NCI-H2029 treated with DMSO at 0.1 percent for 48 hours (cell line): ENCODE measurements at places on chromosomes 3 and 15.
A peak's percentile ranks its signal among the peaks of the same experiment; 100 is the strongest.

- no peak for DNase-seq
Measured at GRCh38 chr3:16865335-16865734, 19.4 kb upstream of the PLCL2 start.

- peak; percentile 33 for DNase-seq
Measured at GRCh38 chr3:66483006-66483405, 17.8 kb downstream of the LRIG1 start.

DNA sequence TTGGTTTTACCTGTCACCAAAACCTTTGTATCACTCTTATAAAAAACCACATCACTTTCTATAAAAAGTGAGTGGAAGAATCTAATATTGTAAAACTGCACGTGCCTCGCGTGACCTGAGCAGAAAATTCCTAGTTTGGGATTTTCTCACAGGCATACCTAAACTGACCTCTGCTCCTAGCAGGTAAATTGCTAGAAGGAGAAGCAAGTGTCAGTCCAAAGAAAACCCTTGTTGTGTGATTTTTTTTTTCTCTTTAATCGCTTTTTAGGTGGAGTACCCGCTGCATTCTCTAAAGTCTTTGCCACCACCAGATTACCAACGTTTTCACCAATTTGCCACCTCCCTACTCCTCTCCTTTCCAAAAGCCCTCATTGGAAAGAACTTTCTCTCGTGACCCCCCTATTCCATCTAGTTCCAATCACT is 534 bp upstream of the UBE2E1 start:
- no peak for DNase-seq

GRCh38 chr3:25043177-25043576 is 384.9 kb upstream of the RARB start:
- no peak for DNase-seq

- no peak for DNase-seq
Measured at GRCh38 chr15:69498987-69499386, 46.4 kb downstream of the RPLP1 start.

DNA sequence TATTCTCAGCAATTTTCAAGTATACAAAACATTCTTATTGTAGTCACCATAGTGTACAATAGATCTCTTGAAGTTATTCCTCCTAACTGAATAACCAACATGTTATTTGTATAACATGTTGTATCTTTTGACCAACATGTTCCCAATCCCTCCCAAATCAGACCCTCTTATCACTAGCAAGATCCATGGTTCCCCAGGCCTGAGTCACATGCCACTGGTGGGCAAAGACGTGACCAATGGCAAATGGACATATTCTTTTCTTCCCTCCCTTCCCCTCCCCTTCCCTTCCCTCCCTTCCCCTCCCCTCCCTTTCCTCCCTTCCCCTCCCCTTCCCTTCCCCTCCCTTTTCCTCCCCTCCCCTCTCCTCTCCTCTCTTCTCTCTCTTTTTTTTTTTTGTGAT is 45.4 kb downstream of the AMOTL2 start:
- no peak for DNase-seq

DNA sequence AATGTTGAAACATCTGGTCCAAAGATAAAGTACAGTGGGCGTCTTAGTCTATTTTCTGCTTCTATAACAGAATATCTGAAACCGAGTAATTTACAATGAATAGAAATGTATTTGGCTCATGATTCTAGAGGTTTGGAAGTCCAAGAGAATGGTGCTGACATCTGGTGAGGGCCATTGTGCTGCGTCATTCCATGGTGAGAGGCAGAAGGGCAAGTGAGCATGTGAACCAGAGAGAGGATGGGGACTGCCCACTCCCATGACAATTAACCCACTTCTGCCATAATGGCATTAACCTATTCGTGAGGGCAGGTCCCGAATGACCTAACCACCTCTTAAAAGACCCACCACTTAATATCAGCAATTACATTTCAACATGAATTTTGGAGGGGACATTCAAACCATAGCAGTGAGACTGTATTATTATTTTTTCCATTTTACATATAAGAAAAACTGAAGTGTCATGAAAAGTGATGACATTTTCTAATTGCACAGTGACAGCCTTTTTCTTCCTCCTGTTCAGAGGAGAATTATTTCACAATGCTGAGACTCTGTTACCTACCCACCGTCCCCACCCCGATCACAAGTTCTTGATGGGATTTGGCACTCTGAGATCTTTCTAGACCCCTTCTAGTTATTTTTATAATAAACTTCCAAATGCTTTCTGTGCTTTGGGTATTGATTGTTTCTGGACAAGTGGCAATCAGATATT is 238.8 kb downstream of the RPLP1 start:
- no peak for DNase-seq

DNA sequence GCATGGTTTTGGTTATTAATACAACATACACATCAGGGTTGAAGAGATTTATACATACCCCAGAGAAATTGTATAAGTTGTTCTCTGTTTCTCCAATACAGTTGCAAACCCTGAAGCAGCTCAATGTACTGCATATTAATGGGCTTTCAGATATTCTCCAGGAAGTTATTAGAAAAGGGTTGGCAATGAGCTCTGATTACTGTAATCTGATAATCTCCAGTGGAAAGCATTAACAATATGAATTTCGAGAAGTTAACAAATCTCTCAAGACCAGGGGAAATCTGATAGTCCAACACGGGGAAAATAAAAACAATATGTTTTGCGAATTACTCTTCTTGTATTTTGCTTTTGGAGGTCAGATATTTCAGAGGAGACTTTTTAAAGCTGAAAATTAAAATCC is 950.1 kb downstream of the TBL1XR1 start:
- no peak for DNase-seq

GRCh38 chr3:113275929-113276750 is 64.8 kb downstream of the BOC start:
- peak; percentile 79 for DNase-seq

DNA sequence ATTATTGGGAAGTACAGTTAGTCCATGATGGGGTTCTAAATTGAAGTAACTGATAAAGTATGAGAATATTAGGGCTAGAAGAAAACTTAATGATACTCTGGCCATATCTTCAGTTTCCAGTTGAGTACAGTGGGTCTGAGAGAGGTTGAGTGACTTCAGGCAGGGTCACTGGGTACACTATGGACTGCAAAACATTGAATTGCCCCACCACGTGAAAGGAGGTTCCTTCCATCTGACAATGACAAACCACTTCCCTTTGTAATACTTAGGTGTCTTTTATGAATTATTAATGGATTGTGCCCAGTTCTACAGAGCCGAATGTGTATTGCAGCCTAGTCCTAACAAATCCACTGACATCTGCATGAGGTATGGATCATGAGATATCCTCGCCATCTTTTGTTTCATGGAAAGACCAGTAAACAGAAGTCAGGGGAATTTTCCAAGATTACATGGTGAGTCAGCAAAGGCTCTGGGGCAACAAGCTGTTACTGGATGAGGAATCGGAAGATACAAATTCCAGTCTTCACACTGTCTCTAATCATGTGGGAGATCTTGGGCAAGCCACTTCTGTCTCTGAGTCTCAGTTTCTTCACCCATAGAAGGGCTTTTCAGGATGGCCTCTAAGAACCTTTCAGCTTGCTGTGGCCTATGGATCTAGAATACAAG is 66.5 kb upstream of the BCL6 start:
- DNase-seq, result no peak

DNA sequence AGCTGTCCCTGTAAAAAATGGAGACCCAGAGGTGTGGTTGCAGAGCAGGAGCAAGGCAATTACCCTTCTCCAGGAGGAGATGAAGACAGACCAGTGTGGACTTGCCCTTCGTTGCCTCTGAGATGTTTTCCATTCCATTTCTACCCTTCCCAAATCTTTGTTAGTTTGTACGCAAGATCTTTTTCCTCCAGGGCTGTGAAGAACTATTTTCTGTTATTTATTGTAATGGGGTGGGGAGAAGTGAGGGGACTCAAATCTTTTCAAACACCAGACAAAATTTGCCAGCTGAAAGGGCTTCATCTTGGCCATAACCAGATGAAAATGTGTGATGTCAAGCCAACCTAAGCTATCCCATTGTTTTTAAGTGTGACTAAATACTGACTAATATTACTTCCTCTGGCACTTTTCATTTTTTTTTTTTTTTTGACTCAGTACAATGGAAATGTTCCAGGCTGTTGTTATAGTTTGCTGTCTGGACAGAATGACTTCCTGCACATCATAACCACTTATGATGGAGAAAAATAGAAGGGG is 271.3 kb upstream of the TPRG1 start:
- no peak for DNase-seq

GRCh38 chr15:37199545-37199944 is 99.2 kb upstream of the MEIS2 start:
- DNase-seq, result no peak

GRCh38 chr3:115788921-115789470 is 165.7 kb downstream of the GAP43 start:
- DNase-seq, result no peak

DNA sequence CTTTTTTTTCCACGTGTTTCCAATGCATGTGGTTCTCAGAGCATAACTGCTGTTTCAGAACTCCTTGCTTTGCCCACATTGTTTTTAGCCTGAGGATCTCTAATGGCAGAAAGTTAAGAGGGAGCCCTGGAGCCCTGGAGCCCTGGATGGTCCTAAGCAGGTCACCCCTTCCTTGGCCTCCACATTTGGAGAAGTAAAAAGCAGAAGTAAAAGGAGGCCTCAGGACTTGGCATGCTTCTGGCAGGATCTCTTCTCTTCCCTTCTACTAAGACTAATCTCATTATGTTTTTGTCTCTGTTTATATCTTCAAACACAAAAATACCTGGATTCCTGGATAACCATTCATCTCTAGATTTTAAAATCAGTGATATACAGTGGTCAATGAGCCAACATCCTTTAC is 50.1 kb downstream of the P2RY1 start:
- no peak for DNase-seq

GRCh38 chr3:189372243-189372642 is 200.5 kb downstream of the TPRG1 start:
- DNase-seq, result no peak

- DNase-seq, result no peak
Measured at GRCh38 chr15:69502470-69503045, 49.9 kb downstream of the RPLP1 start.

GRCh38 chr15:27222479-27222878 is 251.5 kb downstream of the GABRG3 start:
- no peak for DNase-seq

DNA sequence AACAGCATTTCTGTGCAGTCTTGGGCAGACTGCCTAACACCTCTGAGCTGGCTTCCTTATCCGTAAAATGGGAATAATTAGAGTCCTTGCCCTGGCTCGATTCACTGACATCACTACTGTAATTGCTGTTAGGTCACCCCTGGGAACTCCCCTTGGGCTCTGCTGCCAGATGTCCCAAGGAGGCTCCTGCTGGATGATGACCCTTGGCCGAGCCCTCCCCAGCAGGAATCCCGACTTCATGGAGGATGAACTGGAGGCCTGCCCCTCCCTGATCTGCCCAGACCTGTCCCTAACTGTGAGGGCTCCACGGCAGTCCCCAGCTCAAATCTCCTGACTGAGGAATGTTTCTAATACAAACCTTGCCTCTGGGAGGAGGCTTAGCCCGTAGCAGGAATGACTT is 18.0 kb downstream of the ESYT3 start:
- DNase-seq, result no peak

GRCh38 chr15:60374209-60374608 is 23.6 kb downstream of the ANXA2 start:
- no peak for DNase-seq

GRCh38 chr3:94967196-94967595 is 904.3 kb downstream of the NSUN3 start:
- no peak for DNase-seq

DNA sequence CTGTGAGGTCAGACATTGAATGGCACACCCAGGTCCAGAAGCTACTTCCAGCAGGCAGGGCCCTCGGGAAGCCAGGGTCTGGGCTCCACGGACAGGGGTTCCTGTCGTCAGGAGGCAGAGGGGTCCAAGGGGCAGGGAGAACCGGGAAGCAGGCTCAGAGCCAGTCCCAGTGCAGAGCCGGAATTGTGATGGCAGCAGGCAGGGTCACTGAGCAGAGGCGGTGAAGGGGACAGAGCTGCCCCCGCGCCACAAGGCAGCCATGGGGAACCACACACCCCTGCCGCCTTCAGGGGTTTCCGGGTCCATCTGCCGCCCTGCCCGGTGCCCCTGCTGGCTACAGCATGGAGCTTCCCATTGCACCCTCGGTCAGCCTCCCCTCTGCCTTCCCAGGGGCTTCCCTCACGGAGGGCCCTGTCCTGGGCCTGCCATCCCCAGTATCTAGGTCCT is 136.9 kb downstream of the NSMCE3 start:
- DNase-seq, result no peak

GRCh38 chr3:55755516-55756205 is 268.6 kb upstream of the WNT5A start:
- no peak for DNase-seq

DNA sequence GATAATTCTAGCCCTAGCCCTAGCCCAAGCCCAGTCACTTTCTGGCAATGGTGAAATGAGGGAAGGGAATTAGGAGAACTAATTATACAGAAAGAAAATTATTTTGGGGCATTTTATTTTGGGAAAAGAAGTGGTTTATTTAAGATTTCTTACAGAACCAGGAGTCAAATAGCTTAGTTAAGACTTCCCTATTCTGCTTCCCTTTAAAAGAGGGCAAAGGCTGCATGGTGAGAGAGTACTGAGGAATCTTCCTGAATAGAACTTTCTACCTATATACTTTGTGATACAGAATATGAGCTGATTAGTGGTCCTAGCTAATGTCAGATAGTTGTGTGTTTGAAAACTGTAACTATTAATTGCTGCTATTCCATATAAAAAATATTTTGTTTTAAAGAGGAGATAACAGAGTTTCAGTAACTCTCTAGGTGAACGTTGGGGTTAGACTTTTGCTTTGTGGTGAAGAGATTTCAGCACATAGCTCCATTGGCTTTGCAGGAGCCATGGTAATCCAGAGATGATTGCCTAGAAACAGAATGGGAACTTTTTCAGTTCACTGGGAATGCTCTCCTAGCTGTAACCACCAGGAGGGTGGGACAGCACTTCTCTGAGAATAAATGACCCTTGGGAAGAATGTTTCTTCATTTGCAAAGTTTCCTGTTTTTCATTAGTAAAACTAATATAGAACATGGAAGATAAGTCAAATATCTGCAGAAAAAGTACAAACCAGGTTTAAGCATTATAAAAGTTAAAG is 5.3 kb upstream of the GCSAM start:
- no peak for DNase-seq

DNA sequence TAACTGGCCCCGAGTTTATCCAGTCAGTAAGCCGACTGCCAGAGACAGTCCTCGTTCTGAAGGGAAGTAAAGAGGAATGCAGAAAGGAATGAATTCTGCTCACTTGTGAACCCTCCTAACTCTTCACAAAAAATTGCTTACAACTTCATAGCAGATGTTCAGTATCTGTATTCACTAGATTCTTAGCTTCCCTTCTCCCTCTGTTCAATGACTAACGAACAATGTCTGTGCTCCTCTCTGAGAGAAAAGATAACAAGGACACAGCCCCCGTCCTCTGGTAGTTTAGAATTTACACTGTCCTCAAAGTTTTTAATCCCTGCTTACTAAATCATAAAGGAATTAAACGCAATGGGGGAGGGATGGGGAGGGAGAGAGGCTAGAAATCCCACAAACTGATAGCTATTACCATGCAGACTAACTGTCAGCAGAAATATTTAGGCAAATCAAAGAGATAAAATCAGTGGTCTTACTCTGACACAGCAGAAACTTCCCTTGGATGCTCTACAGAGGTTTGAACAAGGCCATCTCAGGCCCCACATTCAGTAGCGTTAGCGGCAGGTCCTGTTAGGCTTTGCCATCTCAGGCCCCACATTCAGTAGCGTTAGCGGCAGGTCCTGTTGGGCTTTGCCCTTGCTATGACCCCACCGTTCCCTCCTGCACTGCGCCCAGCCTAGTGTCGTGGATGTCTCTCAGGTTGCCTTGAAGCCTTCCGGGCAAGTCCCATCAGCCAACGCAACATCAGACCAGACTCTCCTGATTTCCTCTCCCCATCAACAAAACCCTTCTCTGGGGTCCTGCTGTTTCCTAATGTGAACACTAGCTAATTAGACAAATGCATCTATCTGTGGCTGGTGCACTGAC is 23.4 kb downstream of the NRROS start:
- no peak for DNase-seq
